Endodermal cell (in vitro differentiated cells): ENCODE measurements at places on chromosomes 3 and 15.

DNA sequence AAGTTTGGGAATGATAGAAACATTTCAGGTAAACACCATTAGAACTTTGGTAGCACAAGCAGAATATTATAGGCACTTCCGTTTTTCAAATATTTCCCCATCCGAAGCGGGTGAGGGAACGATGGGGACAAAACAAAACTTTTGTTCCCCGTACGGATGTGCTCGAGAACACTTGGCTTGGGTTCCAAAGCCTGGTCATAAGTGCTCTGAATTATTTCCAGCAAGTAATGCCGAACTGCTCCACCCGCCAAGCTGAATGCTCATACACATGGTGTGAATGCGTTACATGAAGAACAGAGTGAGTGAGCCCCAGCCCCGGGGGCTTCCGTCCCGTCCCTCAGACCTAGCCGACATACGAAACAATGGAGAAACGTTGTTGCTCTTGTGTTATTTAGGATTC lies 438.2 kb upstream of the ARRDC4 start:
- DNase-seq = no peak

- DNase-seq = no peak
These were observed 19.5 kb downstream of the SMAD6 start for GRCh38 chr15:66721501-66721937.

DNA sequence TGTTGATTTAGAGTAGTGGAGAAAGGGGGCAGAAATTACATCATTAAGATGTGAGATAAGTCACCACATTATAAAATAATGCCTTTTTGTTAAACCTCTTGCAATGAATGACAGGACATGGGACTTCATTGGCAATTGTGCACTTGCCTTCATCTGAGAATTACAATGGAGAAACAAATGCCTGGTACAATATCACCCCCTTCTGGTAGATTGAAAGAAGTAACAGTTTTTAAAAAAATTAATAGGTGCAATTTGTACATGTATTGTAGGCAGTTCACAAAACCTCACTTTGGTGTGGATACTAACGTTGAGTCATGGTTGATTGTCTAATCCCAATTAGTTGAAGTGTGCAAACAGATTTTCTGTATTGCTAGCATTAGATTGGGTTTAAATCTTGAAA lies 4.6 kb upstream of the P2RY14 start:
- no peak for DNase-seq

GRCh38 chr3:166526881-166527280 lies 689.7 kb upstream of the BCHE start:
- no peak for DNase-seq

DNA sequence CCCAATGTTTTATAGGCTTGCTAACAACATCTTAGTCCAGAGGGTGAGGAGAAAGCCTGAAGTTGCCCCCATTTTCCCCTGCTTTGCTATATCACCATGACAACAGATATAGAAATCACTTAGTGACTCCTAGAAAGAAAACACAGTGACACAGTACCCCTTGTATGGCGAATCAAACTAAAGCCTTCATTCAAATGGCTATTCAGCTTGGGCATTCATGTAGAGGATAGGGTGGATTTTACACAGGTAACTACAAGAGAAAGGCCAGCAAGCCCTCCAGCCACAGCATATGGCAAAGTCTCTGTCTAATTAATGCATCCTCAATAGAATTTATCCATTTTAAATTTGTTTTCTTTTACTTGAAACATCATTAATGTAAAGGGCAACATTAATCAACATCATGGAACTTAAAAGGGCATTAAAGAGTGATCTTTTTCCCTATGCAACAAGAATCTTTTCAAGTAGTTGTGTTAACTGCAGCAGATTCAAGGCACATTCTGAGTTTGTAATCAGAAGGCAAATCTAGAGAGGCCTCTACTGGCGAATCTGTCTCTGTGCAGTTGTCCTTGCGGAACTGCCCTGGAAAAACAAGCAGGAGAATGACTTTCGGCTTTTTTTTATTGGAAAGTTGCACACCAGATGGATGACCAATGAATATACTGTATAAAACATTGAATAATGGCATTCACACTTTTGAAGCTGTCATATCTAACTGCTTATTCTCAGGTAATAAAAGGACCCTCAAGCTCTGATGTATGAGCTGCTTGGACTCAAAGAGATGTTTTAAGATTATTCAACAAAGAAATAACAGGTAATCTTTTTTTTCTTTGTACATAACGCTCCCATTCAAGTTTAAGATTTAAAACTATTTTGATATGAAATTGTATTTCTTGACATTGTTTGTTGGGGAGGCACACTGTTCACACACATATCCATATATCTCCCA lies 621.7 kb upstream of the AGTR1 start:
- DNase-seq = peak; percentile 57

GRCh38 chr3:127849368-127849767 lies 27.1 kb upstream of the MGLL start:
- no peak for DNase-seq

DNA sequence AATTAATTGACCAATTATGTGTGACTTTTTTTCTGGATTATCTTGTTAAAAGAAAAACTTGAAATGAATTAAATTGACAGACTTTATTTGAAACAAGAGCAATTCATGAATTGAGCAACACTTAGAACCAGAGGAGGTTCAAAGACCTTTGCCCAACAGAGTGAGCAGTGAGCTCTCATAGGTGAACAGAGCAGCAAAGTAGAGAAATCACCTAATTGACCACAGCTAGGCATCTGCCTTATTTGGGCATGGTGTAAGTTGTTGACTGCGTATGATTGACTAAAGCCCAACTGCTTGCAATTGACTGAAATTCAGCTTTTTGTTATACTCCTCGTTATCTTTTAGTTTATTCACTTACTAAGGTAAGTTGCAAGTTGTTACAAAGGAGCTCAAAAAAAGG lies 1216.0 kb upstream of the ALCAM start:
- no peak for DNase-seq

DNA sequence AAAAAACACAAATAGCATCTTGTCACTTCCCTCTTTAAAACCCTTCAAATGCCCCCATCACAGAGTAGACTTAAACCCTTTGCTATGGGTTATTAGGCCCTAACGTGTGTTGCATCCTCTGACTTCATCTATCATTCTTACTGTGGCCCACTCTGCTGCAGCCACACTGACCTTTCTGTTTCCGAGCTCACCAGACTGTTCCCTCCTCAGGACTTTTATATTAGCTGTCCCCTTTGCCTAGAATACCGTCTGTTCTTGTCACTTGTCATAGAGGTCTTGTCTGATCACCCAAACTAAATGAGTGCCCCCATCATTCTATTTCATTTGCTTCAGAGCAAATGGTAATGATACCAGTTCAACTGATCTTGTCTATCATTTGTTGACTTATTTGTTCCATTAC lies 877 bp upstream of the FEM1B start:
- no peak for DNase-seq

DNA sequence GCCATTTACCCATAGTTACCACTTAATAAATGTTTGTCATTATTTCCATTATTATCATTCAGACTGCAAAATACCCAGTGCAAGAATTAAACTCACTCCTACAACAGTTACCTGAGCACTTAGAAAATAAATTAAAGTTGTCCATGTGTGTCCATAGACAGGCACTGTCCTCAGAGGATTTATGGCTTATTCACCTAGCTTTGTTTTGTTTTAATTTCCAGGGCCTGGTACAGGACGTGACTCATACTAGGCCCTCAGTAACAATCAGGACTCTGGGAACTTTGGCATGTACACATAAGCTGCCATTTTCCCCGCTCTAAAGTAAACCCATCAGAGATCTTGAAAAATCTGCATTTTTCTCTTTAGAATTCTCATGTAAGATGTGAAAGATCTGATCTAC lies 458.5 kb upstream of the ARRDC4 start:
- DNase-seq = no peak

GRCh38 chr15:41124058-41124457 lies 8.0 kb upstream of the INO80 start:
- no peak for DNase-seq

DNA sequence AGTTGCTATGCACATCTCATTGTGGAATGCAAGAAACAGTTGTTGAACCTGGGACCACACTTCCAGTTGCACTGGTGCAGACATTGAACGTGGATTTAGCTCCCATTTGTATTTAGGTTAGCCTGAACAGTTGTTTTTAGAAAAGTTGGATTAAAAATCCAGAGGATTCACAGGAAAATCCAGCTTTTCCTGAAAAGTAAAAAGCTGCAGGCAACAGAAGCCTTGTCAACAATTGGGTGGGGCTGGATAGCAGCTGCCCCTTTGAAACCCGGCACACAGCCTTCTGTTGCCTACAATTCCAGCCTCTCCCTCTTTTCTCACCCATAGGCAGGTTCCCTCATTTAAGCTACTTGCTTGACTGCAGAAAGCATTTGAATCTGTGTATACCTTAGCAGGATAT lies 165.3 kb upstream of the TBL1XR1 start:
- no peak for DNase-seq

DNA sequence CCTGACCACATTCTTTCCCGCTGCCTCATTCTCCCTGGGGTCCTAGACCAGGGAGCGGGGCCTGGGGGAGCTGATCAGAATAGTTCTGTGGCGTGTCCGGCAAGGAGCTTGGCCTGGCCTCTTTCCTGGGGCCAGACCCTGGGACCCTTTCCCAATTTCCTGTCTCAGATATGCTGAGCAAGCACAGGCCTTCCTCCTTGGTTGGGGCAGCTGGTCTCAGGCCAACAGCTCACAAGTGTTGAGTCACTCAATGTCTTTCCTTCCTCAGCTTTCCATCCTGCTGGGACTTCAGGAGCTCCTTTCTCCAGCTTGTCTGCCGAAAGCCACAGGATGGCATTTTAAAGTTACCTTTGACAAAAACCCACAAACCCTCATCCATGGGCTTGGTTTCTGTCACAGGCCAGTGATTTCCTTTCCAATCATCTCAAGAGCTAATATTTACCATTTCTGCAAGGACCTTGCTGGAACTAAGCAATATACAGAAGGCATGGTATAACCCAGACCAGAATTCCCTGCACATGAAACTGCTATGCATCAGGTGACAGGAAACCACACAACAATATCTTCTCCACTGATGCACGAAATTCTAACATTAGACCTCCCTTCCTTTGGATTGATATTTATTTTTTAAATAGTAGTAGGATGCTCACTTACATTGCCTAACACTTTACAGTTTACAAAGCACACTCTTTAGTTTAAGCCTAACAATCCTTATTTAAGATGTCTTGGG lies 19.5 kb upstream of the TIMP4 start:
- DNase-seq = no peak

DNA sequence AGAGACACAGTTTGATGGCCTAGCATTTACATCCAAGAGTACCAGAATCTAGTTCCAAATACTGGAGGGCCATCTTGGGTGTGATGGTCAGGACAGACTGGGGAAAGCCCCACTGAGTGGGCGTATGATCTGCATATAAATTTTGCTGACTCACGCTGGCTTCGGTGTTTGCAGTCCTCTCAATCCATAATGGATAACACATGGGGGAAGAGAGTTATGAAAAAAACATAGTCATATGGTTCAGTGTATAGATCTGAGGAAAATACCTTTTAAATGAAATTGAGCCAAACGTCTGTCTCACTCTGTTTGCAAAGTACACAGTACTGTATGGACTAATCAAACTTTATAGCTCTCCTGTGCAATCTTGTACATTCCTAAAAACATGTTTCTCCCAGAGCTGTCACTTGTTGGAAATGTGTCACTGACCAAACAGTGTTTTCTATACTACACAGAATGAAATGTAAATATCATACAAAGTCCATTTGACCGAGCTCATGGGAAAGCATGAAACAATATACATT lies 125.3 kb upstream of the THBS1 start:
- DNase-seq = no peak

DNA sequence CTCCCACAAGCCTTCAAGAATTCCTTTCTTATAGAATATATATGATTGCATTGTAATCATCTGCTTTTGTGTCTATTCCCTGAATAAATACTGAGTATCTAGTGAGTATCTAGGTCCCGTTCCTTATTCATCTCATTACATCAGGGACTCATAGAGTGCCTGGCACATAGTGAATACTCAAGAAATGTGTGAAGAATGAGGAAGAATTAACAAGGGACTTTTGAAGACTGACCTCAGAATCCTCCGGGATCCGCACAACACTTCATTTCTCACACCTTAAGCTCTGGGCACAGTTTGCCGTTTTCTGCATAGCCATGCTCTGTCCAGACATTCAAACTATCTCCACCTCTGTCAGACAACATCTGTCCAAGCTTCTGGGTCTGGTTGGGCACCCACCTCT lies 108.8 kb downstream of the STAC start:
- no peak for DNase-seq

- no peak for DNase-seq
These were observed 139.1 kb downstream of the CHST2 start for GRCh38 chr3:143258692-143259091.

DNA sequence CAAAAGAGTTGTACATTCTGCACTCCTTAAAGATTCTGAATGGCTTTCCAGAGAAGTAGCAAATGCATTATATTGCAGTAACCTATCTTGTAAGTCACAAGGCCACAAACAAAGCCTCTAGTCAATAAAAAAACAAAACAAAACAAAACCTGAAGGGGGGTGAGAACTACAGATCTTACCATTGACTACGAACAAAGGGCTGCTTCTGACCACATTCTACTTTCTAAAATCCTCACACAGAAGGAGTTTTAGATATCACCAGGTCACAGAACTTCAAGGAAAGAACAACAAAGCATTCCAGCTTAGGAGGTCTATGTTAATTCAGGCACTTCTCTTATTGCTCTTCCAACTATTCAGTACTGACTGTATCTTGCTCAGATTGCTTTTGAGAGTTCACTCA lies 343.0 kb downstream of the ZBTB20 start:
- no peak for DNase-seq

DNA sequence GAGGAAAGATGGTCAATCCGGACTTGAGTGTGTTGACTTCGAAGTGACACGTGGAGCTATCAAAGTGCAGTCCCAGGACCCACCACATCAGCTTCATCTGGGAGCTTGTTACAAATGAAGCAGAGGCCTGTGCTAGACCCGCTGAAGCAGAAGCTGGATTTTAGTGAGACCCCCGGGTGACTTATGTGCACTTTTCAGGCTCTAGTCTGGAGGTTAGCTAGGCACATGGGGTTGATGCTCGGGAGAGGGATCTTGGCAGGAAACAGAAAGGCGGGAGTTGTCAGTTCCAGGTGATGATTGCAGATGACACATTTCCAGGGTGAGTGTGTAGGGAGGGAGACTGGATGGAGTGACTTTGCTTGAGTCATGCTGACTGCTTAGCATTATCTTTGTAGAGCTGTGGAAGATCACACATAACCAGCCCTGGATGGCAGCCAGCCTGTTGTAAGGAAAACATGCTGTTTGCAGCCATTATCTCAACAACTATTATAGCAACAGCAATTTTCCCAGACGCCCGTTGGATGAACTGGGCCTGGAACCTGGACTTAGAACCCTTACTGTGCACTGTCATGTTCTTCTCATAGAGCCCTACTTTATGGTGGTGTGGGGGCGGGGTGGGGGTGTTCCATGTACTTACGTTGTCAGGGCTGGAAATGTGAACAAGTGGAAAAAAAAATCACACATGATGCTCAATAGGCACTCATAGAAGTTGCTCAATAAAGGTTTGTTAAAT lies 122.4 kb downstream of the THSD4 start:
- no peak for DNase-seq
